Mesendoderm (in vitro differentiated cells): ENCODE measurements at places on chromosomes 3 and 15.

GRCh38 chr15:45970542-45970941 is 335.7 kb downstream of the SQOR start:
- no peak for DNase-seq
- H3K27ac ChIP-seq = no peak overlapping the region
- no peak overlapping the region for H3K4me3 ChIP-seq
- no peaks in the 10 kb centered on the region for H3K4me1 ChIP-seq

DNA sequence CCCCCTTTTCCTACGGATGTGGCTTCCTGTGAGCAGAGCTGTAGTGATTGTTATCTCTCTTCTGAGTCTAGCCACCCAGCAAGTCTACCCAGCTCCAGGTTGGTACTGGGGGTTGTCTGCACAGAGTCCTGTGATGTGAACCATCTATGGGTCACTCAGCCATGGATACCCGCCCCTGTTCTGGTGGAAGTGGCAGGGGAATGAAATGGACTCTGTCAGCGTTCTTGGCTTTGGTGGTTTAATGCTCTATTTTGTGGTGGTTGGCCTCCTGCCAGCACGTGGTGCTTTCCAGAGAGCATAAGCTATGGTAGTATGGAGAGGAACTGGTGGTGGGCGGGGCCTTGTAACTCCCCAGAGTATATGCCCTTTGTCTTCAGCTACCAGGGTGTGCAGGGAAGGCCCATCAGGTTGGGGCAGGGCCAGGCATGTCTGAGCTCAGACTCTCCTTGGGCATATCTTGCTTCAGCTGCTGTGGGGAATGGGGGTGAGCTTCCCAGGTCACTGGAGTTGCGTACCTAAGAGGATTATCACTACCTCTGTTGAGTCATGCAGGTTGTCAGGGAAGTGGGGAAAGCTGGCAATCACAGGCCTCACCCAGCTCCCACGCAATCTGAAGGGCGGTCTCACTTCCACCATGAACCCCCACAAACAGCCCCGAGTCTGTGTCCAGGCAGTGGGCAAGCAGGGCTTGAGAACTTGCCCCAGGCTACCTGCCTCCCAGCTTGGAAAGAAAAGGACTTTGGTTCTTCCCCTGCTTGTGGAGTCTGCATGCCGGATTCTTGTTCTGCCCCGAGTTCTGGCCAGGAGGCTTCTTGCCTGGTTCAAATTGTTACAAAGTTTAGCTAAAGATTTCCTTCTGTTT is 9.0 kb upstream of the ADGRG7 start:
- H3K36me3 ChIP-seq = no peaks in the 10 kb centered on the region
- no peak overlapping the region for H3K4me3 ChIP-seq
- H3K27me3 ChIP-seq = no peaks in the 10 kb centered on the region
- peak; percentile 10 for DNase-seq

- DNase-seq = no peak
- no peak overlapping the region for H3K27ac ChIP-seq
- H3K36me3 ChIP-seq = peaks cover 4% of the 10 kb centered on the region
- peaks cover 2% of the 10 kb centered on the region for H3K4me1 ChIP-seq
- H3K4me3 ChIP-seq = no peak overlapping the region
- no peaks in the 10 kb centered on the region for H3K27me3 ChIP-seq
Observed at GRCh38 chr3:156676768-156677479, 2.5 kb downstream of the TIPARP start.

GRCh38 chr3:130692455-130692854 is 54.2 kb downstream of the PIK3R4 start:
- no peak for DNase-seq
- H3K4me3 ChIP-seq = no peak overlapping the region
- no peak overlapping the region for H3K27ac ChIP-seq
- no peaks in the 10 kb centered on the region for H3K36me3 ChIP-seq

DNA sequence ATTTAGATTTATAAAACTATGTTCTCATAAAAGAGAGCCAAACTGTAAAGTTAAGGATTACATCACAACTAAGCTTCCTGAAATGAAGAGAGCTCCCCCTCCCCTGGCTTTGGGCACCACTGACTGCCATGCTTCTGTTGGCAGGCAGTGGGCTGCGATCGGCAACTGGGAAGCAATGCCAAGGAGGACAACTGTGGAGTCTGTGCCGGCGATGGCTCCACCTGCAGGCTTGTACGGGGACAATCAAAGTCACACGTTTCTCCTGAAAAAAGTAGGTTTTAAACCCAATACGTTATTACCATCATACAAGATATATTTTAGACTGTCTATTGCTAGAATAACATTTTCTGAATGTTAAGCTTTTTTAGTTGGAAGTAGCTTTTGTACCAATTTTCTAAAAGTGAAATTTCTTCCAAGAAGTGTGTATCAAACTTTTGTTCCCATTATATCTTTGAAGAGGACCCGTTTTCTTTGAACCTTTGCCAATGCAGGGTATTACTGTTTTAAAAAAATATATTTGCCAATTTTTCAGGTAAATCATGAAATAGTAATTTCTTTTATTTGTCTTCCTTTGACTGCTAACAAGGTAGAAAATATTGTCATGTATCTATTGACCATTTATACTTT is 184.1 kb downstream of the ADAMTSL3 start:
- DNase-seq = peak; percentile 67
- no peak overlapping the region for H3K27ac ChIP-seq
- H3K4me1 ChIP-seq = no peaks in the 10 kb centered on the region
- no peak overlapping the region for H3K4me3 ChIP-seq
- no peaks in the 10 kb centered on the region for H3K36me3 ChIP-seq

GRCh38 chr3:190597291-190597690 is 83.4 kb downstream of the IL1RAP start:
- H3K27me3 ChIP-seq = no peaks in the 10 kb centered on the region
- H3K4me1 ChIP-seq = no peaks in the 10 kb centered on the region
- H3K36me3 ChIP-seq = no peaks in the 10 kb centered on the region
- DNase-seq = peak; percentile 12

DNA sequence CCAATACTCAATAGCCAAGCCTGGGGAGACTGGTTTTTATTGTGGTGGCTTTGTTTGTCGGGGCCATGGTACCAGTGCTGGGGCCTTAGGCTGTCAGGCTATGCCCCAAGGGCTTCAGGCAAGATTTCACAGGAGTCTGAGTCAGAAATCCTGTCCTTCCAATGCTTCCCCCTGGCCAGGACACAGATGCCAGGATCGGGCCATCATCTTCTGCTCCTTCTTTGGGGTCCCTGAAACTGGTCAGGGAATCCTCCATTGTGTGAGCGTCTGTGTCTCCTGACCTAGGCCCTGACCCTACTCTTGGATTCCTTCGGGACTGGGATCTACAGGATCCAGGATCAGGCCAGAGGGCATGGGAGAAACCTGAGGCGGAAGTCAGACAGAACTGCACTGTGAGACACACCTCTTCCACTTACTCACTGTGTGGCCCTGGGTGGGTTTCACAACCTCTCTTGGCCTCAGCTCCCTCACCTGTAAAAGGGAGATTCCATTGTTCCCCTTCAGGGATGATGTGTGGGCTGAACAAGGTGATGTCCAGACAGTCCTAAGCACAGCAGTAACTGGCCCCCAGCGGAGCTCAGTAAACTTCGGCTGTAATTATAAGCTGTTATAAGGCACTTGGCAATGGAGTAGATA is 292.7 kb downstream of the UACA start:
- H3K4me3 ChIP-seq = no peak overlapping the region
- no peak overlapping the region for H3K27ac ChIP-seq
- no peak for DNase-seq
- no peaks in the 10 kb centered on the region for H3K4me1 ChIP-seq
- no peaks in the 10 kb centered on the region for H3K36me3 ChIP-seq

GRCh38 chr3:101319531-101319930 is 844 bp downstream of the IMPG2 start:
- H3K4me3 ChIP-seq = no peak overlapping the region
- peak; percentile 41 for DNase-seq
- no peaks in the 10 kb centered on the region for H3K4me1 ChIP-seq
- H3K36me3 ChIP-seq = no peaks in the 10 kb centered on the region

DNA sequence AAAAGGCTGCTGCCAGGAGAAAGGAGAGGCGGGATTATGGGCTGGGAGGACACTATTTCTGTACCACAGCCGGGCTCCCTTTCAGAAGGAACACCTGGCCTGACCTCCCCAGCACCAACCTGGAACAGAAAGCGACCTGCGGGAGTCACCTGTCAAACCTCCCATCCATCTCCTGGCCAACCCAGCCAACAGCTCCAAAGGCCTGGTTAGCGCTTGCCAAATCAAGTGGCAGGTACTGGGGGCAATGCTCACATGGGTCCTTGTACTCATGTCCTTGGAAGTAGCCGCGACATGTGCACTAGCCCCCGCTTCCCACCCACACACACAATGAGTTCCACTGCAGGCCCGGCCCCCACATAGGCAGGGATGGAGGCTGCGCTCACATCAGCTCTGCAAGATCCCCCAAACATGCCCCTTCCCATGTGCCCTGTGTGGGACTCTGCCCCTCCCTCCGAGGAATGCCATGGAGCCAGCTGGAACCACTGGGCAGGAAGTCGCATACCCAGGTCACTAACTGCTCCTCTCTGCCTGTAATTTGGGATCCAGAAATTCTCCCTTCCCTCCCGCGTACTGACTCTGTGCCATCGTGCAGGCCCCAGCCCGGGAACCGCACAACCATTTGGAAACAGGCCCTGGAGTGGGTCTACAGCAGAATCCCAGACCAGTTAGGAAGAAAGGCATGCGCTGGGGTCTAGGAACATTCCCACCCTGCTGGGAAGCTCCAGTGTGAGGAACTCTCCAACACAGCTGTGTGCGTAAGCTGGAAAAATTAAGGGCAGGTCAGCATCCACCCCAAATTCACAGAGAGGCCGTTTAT is 98.9 kb downstream of the LRIG1 start:
- no peak overlapping the region for H3K4me3 ChIP-seq
- no peaks in the 10 kb centered on the region for H3K4me1 ChIP-seq
- DNase-seq = no peak
- H3K36me3 ChIP-seq = peaks cover 1% of the 10 kb centered on the region
- H3K27ac ChIP-seq = no peak overlapping the region
- H3K27me3 ChIP-seq = no peaks in the 10 kb centered on the region

- no peak for DNase-seq
- no peaks in the 10 kb centered on the region for H3K36me3 ChIP-seq
- no peaks in the 10 kb centered on the region for H3K4me1 ChIP-seq
- no peak overlapping the region for H3K4me3 ChIP-seq
Observed at GRCh38 chr3:139468399-139468798, 7.9 kb downstream of the RBP2 start.

DNA sequence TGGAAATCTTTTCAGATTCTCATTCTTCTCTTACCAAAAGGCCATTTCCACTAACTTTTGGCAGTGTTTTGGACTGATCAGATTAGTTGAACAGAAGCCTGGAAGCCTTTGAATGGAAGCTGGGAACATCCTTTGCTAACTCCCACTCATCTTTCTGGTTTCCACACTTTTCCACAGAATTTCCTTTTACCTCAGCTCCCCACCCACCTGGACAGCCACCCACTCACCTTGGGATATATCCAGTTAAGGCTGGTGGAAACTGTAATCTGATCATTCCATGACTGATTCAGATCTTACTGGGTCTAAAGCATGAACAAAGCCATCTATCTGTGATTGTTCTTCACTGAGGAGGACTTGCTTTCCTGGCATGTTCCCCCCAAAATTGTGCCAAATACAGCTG is 119.5 kb downstream of the CCNL1 start:
- no peak for DNase-seq
- H3K4me1 ChIP-seq = no peaks in the 10 kb centered on the region
- H3K4me3 ChIP-seq = no peak overlapping the region
- H3K27ac ChIP-seq = no peak overlapping the region
- H3K27me3 ChIP-seq = no peaks in the 10 kb centered on the region
- H3K36me3 ChIP-seq = no peaks in the 10 kb centered on the region

GRCh38 chr3:130514681-130515080 is 2.3 kb upstream of the COL6A6 start:
- DNase-seq = no peak
- H3K27me3 ChIP-seq = peaks cover 2% of the 10 kb centered on the region
- H3K27ac ChIP-seq = no peak overlapping the region
- no peaks in the 10 kb centered on the region for H3K4me1 ChIP-seq
- H3K36me3 ChIP-seq = no peaks in the 10 kb centered on the region

DNA sequence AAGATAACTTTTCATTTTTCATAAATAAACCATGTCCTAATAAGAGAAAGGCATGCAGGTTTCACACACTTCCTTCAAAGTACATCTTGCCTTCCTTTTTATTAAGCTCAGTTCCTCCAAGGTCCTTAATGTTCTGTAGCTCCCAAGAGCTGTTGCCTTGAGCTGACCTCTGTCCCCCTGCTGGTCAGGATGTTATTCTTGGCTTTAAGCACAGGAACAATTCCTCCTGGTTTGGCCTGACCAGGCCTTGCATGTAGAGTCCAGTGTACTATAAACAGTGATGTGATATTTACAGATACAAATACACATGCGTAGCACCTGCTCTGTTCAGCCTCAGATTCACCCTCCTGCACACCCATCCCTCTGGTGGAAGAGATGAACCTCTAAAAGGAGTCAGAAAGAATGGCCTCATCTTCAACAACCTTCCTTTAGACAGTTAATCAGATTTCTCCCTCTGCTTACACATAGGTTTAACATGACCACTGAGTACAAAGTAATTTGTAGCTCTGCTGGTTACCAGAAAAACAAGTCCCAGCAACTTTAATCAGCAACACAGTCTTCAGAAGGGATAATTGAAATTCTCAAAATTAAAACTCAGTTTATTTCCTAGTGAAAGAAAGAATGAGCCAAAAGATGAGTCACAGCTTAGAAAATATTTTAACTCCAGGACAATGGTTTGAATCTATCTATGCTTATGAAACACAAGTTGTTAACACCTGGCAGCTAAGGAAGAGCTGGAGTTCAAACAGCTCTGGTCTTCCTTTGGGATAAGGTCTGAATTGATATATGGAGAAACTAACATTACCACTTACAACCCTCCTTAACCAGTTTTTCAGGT is 46.5 kb downstream of the PTPN9 start:
- H3K36me3 ChIP-seq = no peaks in the 10 kb centered on the region
- no peaks in the 10 kb centered on the region for H3K4me1 ChIP-seq
- H3K27ac ChIP-seq = no peak overlapping the region
- no peak overlapping the region for H3K4me3 ChIP-seq
- no peaks in the 10 kb centered on the region for H3K27me3 ChIP-seq
- DNase-seq = peak; percentile 78
